ENCODE measurements at places on chromosomes 5 and 9.

- no peak for DNase-seq
Observed at GRCh38 chr5:177510567-177511053, 984 bp upstream of the DOK3 start.

- no peak for DNase-seq
Observed at GRCh38 chr5:129569295-129569694, 109.2 kb downstream of the ADAMTS19 start.

GRCh38 chr5:171984748-171985419 lies 21.6 kb downstream of the FBXW11 start:
- no peak for DNase-seq

DNA sequence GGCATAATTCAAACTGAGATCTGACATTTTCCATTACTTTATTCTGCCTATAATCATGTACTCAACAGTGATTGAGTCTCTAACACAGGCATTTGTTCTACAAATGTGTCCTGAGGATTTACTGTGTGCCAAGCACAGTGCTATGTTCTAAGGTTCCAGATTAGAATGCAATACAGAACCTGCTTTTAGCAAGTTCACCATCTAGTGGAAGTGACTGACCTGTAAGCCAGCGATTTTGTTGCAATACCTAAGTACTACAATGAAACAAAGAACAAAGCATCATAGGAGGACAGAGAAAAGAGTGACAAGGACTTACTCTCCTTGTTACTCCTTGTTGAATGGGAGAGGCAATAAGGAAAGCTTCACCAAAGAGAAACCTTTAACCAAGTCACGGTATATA lies 348.1 kb downstream of the ELAVL2 start:
- DNase-seq = no peak

GRCh38 chr9:134641173-134641989 lies at the start of gene COL5A1:
COL5A1 (plus strand) TSS chr9:134641803; CDS start chr9:134642188, 385 bp downstream.
- DNase-seq = peak; percentile 87

- DNase-seq = no peak
Observed at GRCh38 chr9:118058227-118058626, 354.0 kb downstream of the TLR4 start.

- DNase-seq = no peak
Observed at GRCh38 chr5:9067154-9067553, 478.7 kb downstream of the SEMA5A start.

DNA sequence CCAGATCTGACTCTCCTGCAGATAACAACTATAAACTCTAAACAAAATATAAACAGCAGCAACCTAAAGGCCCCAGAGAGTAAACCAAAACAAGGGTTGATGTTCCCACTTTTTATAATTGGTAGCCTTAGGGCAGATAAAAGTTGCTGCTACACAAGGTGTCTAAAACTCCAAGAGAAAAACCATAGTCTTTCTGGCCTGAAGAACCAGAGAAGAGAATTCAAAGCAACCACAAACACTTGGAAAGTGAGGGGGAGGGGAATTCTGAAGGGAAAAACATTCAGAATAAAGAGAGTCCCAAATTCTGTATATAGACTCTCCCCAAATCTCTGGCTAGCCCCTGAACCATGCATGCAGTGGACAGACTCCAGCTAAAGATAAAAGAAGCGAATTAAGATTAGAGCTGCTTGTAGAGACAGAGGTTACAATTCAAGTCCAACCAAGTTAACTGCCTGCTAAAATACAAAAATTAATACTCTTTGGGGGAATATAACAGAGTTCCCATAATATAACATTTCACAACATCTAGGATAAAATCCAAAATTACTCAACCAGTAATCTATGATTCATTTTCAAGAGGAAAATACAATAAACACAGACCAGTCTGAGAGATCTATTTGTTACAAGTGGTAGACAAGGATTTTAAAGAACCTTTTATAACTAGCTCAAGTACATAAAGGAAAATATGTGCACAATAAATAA lies 37.5 kb upstream of the RGMB start:
- no peak for DNase-seq

- no peak for DNase-seq
Observed at GRCh38 chr9:69623276-69623675, 48.9 kb downstream of the APBA1 start.

- no peak for DNase-seq
Observed at GRCh38 chr5:179800696-179801201, 5.9 kb downstream of the MGAT4B start.

DNA sequence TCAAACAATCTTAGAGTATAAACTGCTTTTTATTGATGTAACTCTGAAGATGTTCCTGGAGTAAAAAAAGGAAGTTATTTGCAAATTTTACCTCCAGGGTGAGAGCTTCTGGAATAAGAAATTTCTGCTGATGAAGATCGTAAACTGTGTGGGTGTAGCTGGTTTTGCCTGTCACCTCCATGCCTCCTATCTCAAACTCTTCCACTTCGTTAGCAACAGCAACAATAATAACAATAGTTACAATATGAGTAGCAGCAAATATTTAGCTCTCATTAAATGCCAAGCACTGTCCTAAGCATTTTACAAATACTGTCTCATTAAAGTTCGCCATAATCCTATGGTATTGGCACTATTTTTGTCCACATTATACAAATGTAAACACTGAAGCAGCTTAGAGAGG lies 57.9 kb downstream of the GCNT1 start:
- DNase-seq = no peak

GRCh38 chr5:126515337-126515736 lies 79.7 kb downstream of the ALDH7A1 start:
- DNase-seq = no peak

- DNase-seq = peak; percentile 80
Observed at GRCh38 chr9:122464633-122465567, 12.8 kb downstream of the OR1J1 start.

DNA sequence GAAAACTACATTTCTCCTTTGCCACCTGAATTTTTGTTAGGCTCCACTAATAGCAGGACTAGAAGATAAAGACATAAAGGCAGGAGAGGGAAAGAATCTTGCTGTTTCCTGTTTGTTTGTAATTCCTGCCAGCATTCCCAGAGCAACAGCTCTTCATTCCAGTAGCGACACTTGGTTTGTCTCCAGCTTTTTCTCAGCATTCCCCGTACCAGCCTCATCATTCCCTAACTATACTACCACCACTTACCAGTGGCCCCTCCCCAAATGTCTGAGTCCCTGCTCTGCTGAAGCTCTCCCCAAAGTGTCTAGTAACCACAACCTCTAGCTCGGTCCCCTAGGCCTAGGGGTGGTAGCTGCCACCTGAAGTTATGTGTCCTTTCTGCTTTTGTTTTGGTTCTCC lies 18.6 kb downstream of the CETN3 start:
- DNase-seq = no peak

DNA sequence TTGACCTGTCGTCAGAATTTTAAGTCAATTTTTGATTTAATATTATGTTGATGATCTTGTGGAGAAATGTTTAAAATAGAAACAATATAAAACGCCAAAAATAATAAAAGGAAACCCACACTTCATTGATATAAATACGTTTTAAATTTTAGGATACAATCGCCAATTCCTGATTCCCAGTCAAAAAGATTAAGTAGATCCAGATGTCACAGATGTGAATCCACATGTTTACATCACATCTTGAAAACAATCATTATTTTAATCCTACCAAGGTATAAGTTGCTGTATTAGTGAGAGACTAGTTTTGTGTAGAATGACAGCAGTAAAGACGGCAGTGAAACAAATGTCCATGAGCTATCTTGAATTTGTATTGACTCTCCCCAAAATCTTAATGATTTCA lies 4.9 kb downstream of the TAS2R1 start:
- no peak for DNase-seq

- DNase-seq = peak; percentile 39
Observed at GRCh38 chr5:141369994-141370848, at the start of gene PCDHGB3. PCDHGB3 (plus strand) TSS chr5:141370242; CDS start chr5:141370395, 153 bp downstream.

DNA sequence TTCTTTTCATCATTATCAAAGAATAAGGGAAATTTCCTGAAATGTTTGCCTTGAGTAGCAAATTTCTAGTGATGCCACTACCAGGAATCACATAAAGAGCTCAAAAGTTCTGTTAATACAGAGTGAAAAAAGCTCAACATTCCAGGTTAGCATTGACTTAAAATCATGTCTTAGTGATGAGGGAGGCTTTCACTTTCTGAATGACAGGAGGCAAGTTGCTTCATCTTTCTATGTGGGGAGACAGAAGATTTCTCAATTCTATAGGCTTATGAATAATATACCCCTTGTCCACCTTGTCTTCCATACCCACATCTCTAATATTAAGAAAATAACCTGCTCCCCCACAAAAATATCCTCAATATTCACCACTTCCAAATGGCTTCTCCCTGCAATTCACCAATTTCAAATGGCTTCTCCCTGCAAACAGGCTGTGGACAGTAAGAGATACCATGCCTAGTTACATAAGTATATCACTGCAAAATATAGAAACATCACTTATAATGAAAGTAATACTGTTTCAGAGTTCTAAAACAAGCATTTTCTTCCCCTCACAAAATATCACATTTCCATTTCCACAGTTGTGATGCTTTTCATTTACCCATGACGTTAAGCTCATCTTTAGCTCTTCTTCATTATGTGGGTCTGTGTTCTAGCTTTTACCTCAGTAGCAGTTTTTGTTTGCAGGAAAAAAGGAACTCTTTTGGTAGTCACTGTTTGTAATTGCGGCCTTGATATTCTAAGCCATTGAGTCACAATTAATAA lies 2.2 kb upstream of the JAK2 start:
- no peak for DNase-seq

DNA sequence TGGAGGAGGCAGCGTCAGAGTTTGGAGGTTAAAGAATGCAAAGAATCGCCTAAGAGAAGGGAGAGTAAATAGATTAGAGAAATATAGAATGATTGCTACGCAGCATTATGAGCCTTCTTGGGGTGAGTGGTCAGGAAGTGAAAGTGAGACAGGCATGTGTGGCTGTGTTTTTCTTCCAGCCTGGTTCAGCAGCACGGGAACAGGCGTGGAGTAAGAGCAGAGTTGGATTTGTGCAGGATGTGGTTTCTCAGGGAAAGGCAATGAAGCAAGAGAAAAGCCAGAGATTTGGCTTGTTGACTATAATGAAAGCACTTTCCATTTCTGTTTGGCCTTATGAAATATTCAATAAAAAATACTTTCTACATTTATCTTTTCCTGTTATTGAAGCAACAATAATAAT lies 34.3 kb upstream of the FRMD3 start:
- DNase-seq = no peak

DNA sequence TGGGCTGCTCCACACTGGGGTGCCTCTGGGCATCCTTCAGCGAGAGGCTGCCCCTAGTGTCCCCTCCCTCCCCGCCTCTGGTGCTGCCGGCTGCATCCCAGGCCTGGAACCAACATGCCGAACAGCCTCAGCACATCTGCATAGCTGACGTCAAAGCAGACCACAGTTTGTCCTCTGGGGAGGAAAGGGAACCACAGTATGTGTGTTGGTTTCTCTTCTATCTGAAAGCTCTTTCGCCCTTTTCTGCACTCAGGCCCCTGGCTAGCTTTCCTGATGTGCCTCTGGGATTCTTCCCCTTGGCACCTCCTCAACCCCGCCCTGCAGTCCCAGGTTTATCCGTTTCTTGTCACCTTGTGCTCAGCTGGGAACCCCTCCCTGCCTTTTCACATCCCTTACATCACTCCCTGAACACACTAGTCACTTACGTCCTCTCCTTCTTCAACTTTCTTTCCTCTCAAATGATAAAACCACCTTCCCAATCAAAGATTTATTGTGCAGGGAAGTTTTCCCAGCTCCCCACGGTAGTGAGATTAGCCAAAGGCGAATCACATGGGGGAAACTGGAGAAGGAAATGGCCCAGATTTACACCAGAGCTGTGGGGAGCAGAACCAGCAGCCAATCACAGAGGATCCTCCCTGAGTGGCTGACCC lies 35.5 kb upstream of the B4GALT1 start:
- no peak for DNase-seq

GRCh38 chr5:56733580-56733979 lies 81.8 kb upstream of the MAP3K1 start:
- no peak for DNase-seq

GRCh38 chr5:135425641-135426040 lies 21.5 kb downstream of the DCANP1 start:
- DNase-seq = no peak

- no peak for DNase-seq
Observed at GRCh38 chr5:60846298-60846697, 2.2 kb upstream of the ELOVL7 start.

GRCh38 chr5:68456756-68457217 lies 241.2 kb downstream of the PIK3R1 start:
- no peak for DNase-seq

- DNase-seq = no peak
Observed at GRCh38 chr5:7094626-7095025, 301.3 kb upstream of the ADCY2 start.

GRCh38 chr5:132327252-132327955 lies 33.2 kb downstream of the SLC22A4 start:
- no peak for DNase-seq

GRCh38 chr5:56608217-56608925 lies 207.0 kb upstream of the MAP3K1 start:
- DNase-seq = peak; percentile 27

- DNase-seq = no peak
Observed at GRCh38 chr5:133930813-133931090, 37.7 kb downstream of the C5orf15 start.

DNA sequence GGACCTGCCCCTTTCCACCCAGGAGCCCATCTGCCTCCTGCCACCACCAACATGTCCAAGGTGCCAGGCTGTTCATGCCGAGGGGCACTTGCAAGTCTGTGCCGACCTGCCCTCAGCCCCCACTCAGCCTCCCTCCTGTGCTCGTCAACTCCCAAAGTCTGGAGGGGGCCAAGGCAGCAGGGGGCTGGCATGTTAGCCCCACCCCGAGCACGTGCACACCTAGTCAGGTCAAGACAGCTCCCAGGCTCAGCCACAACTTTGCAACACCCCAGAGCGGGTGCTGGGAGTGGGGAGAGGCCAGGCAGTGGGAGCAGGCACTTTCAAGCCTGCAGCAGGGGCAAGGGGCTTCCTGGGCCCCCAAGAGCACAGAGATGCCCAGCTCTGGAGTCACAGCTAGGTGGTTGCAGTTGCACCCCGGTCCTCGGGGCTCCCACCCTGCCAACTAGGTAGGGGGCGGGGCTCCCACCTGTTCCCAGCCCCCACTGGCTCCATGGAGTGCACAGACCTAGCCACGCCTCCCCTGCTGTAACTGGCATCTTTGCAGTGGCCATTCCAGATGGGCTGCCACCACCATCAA lies 272.5 kb downstream of the CETN3 start:
- no peak for DNase-seq

GRCh38 chr5:21882074-21882745 lies 970.9 kb downstream of the CDH12 start:
- DNase-seq = no peak

- DNase-seq = no peak
Observed at GRCh38 chr9:104326912-104327311, 177.2 kb upstream of the OR13F1 start.

- DNase-seq = no peak
Observed at GRCh38 chr9:105396901-105397300, 50.9 kb upstream of the FSD1L start.
